ENCODE measurements at places on chromosomes 5 and 9. TPM values are rescaled to one million over a fixed set of nuclear protein-coding genes. Genes with fewer than 3 reads are reported as not detected.

The ADAMTSL2 gene
- total RNA-seq, result not detected

The MARCOL gene
- not detected for total RNA-seq

GRCh38 chr9:35280399-35280798 lies 118.6 kb downstream of the UNC13B start:
- no peak for DNase-seq

DNA sequence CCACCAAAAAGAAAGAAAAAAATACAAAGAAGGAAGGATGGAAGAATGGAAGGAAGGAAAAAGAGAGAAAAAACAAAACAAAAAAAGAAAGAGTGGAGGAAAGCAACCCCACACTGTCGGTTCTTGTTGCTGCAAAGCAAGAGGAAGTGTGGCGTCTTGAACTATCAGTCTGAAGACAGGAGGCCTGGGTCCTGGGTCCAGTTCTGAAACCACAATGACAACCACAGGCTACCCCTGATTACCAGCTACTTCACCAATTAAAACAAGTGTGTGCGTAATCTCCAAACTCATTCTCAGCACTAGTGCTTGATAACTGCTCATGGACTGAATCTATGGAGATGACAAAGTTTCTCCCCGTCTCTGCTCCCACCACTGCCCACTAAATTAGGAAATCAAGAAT lies 93.7 kb downstream of the RASEF start:
- DNase-seq, result no peak

DNA sequence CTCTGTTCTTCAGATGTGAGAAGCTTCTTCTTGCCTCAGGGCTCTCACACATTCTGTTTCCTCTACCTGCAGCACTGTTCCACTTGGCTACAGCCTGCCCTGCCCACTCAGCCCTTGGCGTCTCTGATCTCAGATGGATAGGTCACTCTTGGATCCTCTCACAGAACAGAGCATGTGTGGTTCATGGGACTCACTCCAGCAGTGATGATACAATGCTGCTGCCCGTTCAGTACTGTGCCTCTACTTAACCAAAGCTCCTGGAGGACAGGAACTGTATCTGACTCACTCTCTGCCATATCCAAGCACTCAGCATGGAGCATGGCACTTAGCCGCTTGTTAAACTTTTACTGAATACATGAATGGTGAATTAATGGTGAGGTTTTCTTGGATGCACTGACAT lies 3.4 kb upstream of the SPINK4 start:
- DNase-seq, result no peak

DNA sequence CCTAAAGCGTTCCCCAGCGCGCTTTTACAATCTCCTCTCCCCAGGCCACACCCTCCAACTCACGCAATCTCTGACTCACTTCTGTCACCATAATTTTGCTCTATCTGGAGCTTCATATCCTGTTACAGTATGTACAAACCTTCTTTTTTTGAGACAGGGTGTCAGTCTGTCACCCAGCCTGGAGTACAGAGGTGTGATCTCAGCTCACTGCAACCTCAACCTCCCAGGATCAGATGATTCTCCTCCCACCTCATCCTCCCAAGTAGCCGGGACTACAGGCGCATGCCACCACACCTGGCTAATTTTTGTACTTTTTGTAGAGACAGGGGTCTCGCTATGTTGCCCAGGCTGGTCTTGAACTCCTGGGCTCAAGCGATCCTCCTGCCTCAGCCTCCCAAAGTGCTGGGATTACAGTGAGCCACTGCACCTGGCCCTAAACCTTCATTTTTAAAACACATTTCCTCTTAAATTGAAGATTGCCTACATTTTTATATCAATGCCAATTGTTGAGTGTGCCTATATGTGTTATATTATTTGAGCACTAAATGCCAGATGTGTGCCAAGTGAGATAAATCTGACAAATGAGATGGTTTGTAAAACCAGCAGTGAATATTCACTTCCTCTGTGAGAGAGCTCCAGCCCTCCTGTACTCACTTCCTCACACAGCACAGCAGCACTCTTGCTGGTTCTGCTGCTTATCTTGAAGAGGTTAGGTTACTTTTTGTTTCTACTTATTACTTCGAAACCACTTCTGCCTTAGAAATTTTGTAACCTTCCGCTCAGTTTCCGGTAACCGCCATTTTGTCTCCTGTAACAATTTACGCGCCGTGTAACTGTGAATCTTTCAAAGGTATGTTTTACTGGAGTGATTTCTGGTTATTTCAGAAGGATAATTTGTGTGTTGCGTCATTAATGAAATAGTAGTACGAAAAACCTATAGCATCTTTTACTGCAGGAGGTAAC lies 57.9 kb downstream of the DOCK8 start:
- peak; percentile 34 for DNase-seq

- no peak for DNase-seq
These were observed 17.9 kb downstream of the FUBP3 start for GRCh38 chr9:130597228-130597627.

DNA sequence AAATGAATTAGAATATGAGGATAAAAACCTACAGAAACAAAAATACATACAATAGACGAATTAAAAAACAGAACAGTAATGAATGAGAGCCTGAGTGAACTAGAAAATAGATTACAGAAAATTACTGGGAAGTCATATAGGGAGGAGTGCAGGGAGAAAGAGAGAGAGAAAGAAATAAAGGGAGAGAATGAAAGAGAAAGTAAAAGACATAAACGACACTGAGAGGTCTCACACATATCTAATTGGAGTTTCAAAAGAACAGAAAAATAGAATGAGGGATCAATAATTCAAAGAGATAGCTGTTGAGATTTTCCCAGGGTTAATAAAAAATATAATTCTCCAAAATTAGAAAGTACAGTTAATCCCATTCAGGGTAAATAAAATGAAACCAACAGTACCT lies 156.4 kb upstream of the FTMT start:
- no peak for DNase-seq

DNA sequence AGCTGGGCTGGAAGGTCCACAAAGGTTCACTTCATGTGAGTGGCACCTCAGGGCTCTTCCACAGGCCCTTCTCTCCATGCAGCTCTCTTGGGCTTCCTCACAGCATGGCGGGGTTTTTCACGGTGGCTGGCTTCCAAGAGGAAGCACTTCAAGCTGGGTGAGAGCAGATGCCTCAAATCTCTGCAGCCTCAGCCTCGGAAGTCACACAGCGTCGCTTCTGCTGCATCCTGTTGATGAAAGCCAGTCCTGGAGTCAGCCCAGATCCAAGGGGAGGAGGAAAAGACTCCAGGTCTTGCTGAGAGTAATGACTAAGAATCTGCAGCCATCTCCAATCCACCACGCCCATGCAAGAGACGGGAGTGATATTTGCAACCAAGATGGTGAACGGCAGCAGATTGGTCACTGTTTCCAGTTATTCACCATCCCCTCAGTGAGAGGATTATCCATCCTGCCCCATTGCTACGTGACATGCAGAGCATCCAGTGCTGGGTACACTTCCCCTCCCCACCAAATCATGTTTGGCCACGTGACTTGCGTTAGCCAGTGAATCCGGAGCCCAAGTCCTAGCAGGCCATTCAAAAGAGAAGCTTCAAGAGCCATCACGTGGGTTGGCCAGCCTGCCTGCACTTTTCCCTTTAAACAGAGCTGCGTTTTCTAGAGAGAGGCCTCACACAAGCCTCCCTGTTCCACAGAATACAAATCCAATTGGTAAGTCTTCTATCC lies 173.9 kb downstream of the C9orf50 start:
- DNase-seq, result no peak

DNA sequence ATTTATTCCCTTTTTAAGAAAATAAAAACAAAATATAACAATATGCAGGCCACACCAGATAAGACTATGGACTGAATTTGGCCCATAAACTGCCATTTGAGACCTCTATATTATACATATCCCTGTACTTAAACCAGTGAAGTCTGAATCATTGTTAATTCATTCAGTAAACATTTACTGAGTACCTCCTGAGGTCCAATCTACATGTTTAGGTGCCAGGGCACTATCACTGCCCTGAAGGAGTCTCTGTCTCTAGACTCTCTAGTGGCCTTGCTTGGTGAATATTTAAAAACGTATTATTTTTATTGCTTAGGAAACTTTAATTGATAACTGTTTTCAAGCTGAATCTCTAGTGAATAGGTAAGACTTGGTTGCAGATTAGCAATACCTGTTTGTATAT lies 74.7 kb upstream of the ELL2 start:
- DNase-seq, result no peak

DNA sequence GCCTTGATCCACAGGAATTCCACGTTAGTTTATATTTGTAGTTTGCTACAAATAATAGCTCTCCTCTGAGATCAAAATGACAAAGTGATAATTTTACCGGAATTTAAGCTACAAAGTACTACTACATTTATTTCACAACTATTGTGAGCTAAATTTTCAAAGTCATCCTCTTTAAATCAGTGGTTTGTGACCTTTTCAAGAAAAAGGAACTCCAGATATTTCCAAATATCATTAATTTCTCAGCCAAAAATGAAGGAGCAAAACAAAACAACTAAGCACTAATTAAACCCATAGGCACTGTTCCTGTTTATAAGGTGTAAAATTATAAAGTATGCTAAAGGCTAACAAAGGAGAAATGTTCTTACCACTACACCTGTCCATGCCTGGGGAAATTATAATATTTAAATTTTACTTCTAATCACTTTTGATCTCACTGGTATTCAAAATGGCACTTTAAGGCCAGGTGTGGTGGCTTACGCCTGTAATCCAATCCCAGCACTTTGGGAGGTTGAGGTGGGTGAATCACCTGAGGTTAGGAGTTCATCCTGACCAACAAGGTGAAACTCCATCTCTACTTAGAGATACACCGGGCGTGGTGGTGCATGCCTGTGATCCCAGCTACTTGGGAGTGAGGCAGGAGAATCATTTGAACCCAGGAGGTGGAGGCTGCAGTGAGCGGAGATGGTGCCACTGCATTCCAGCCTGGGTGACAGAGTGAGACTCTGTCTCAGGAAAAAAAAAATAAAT lies 77.5 kb downstream of the CEMIP2 start:
- no peak for DNase-seq

All from Daoy (cell line).